HepG2 (cell line): ENCODE measurements at places on chromosomes 5 and 9.

DNA sequence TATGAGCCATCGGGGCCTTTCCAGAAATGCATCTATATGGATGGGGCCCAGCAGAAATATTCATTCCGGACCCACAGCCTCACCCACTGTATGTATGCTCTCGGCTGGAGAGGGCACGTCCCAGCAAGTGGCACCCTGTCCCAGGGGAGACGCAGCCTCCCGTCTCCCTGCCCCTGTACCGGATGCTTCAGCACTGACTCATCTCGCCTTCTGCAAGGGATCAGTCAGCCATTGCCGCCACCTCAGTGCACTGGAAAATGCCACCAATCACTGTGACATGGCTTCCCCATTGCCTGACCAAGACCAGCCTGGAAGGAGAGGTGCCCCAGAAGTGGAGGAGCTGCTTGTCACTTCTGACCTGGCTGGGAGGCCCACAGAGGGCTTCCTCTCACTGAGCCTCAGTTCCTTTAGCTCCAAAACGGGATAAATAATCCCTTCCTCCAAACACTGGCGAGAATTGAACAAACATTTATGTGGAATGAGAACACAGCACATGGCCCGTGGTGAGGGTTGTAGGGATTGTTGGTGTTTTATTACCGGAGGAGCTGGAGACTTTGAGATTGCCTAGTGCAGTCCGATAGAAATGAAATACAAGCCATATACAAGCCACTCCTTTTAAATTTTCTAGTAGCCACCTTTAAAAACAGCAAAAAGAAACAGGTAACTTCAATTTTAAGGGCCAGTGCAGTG lies 43.9 kb upstream of the ORM1 start:
- no peak for DNase-seq

DNA sequence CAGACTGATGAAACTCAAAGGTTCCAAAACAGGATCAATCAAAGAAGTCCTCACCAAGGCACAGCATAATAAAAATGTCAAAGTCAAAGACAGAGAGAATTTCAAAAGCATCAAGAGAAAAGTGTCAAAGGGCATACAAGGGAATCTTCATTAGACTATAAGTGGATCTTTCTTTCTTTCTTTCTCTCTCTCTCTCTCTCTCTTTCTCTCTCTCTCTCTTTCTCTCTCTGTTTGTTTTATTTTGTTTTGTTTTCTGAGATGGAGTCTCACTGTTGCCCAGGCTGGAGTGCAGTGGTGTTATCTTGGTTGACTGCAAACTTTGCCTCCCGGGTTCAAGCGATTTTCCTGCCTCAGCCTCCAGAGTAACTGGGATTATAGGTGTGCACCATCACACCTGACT lies 148.3 kb upstream of the CD180 start:
- DNase-seq: no peak

DNA sequence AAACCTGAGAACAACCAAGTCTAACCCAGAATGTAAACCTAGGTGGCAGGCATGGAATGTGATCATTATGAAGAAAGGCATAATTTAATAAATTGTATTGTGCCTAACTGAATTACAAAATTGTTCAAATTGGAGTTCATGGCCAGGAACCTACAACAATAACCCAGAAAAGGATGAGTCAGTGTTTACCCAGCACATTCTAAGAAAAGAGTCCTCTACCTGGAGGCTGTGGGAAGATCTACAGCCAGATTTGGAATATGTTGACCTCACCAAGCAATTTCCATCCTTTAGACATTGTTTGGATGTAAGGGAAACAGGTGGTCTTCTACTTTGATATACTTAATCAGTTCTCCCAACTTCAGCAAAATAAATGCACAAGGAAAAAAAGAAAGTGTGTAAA lies 152.2 kb downstream of the TMEM161B start:
- no peak for DNase-seq

DNA sequence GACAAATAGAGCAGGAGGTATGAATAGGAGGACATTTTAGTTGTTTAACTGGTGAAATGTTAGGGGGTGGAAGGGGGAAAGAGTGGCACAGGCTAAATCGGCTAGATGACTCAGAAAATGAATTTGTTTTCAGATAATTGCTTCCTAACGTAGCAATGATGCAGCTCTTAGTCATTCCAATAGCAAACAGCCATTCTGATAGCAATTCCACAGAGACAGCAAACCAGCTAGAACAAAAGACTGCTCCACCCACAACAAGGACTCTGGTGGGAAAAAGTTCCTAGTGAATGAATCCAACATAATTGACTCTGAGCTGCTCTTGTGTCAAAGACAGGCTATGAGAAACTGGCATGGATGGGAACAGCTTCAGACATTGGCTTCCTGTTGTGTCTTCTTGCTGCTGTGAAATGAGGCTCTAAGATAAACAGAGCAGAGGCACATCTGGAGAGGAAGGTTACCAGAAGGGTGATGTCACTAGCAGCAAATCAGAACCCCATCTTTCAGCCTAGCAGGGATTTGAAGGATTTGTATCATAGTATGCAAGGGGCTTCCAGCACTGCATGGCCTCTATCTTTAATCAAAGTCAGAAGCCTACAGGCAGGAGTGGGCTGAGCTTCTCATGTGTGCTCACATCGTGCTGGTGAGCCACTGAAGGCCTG lies 28.1 kb upstream of the F2RL1 start:
- DNase-seq: peak; percentile 76

GRCh38 chr9:120323125-120323524 lies 256.8 kb downstream of the CDK5RAP2 start:
- no peak for DNase-seq

GRCh38 chr5:119315516-119315949 lies 40.3 kb upstream of the TNFAIP8 start:
- peak; percentile 31 for DNase-seq

DNA sequence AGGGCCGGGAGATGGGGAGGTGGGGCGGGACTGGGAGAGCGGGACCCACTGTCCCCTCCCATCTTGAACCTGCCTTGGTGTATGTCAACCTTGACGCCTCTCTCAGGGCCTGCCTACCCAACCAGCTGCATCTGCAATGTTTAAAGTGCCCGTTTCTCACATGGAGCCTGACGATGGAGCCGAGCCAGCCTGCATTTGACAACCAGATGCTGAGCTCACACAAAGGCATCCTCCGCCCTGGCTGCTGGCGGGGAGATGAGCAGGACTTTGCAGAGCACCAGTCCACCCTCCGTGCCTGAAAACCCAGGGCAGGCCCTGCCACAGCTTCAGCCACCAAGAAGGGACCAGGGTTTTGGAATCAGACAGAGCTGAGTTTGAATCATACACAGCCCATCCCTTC lies 141.1 kb upstream of the SMIM23 start:
- no peak for DNase-seq

DNA sequence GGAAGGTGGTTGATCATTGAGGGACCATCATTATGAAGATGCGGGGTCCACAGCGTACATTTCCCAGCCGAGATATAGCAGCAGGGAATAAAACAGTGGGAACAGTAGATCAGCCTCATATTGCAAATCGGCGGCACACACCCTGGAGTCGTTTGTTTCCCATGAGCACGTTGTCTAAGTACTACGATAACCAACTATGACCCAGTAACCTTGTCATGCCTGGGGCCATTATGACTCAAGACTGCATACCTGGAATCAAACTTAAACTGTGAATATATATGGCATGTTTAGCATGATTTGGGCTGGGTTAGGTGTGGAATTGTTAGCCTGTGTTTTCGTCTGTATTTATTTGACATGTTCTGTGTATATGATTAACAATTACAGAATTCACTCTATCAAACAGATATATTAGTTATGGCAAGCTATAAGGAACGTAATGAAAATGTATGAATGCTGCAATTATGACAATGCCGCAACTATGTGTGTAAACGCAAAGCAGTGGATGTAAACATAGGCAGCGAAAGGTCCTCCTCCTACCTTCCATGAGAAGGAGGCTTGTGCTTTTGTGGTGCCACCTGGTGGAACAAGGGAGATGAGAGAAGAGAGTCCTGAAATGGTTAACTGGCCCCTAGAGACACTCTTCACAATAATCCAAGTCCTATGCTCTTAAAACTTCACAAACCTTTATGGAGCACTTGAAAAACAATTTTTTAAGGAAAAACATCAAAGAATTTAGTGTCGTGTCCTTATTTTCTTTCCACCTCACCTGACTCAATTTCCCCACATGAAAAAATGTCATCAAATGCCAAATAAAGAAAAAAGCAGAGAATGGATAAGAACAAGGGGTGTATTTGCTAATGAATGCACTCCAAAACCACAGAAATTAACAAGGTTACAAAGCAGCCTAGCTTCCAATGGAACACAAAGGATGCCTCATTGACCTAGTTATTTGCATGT lies 47.1 kb downstream of the SEMA5A start:
- DNase-seq: peak; percentile 7

GRCh38 chr9:133813749-133814585 lies 75.8 kb upstream of the SARDH start:
- no peak for DNase-seq

GRCh38 chr5:83101514-83101913 lies 24.2 kb downstream of the XRCC4 start:
- no peak for DNase-seq

- no peak for DNase-seq
Measured at GRCh38 chr5:9544056-9544455, 1.8 kb downstream of the SEMA5A start.

DNA sequence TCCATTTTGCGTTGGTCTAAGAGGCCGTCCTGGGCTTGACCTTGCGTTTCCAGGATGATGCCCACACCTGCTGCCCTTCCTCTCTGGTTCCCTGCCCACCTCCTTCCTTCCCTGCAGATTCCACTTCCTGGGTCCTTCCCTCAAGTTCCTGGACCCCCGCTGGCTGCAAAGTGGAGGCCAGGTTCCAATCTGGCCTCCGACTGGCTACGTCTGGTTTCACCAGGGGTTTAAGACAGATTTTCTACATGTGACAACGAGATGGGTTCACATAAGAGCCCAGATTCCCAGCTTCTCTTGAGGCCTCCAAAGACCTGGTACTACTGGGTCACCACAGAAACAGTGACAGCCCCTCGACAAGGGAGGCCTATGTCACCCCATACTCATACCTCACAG lies 2.1 kb downstream of the MGAT4B start:
- no peak for DNase-seq

DNA sequence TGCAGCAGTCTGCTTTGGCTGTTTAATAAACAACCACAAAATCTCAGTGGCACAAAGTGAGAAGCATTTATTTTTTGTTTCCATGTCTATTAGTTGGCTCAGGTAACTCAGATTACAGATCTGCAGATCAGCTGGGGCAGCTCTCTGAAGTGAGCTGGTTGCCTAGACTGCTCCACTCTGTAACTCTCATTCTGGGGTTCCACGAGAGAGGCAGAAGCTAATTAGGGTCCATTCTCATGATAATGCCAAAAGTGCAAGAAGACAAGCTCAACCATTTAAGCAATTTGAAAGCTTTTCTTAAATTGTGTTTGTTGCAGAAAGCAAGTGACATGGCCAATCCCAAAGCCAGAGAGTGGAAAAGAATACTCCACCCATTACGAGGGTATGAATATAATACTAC lies 13.2 kb downstream of the MEIKIN start:
- DNase-seq: no peak

- no peak for DNase-seq
Measured at GRCh38 chr9:12612211-12612770, 80.9 kb upstream of the TYRP1 start.

DNA sequence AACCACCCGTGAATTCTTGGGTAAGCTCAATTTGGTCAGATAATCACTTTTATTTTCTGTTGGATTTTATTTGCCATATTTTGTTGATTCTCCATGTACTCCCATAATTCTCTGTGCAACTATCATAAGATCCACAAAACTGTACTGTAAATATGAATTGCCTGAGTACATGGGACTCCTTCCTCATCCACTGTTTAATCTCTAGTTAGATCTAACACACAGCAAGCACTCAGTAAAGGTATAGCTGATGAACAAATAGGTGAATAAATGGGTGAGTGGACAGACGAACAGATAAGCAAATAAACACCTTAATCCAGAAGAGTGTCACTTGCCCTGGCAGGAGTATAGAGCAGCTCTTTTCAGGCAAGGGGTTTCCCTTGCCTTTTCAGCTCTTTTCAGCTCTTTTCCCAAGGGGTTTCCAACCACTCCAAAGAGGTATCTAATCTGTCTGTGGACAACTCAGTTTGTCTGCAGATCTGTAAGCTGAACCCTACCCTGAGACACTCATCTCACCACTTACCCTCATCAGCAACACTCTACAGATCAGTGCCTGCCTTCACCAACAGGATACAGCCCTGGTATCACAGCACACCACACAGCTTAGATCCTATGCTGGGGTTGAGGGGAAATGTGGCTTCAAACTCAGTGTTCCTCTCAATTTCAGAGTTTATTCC lies 51.2 kb downstream of the SIL1 start:
- no peak for DNase-seq

GRCh38 chr5:178235588-178235974 lies 3.0 kb upstream of the PHYKPL start:
- DNase-seq: no peak

DNA sequence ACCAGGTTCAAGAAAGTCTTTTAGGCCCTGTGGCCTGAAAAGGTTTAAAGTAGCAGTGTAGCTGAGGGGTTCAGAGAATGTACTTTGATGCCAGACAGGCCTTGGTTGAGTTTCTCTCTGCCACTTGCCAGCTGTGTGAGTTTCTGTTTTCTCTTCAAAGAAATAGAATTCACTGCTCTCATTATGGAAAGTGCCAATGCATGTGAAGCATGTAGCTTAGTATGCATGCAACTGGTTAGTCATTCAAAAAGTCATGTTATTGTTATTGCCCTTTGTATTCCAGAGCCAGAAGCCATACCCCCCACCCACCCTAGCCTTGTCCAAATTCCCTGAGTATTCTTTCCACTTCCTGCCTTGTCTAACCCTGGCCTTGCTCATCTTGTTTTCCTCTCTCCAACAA lies 101.7 kb downstream of the ADRB2 start:
- no peak for DNase-seq

DNA sequence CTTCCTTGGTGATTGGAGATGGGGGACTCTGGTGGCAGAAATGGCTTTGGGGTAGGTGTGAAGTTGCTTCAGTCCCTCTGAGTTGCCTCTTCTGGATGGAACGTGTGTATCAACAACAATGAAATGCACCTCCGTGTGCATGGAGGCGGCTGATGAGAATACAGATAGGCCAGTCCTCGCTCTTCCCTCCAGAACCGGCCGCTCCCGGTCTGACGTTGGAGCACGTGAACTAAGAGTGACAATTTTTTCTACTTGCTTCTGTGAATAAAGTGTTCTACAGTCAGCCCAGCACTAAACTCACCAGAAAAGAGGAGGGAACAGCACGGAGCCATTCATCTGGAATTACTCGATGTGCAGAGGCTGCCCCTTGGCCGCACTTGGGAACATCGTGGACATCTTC lies 90.7 kb downstream of the ANKRD33B start:
- DNase-seq: no peak

- DNase-seq: no peak
Measured at GRCh38 chr9:110579034-110579861, at the start of gene SVEP1. Gene SVEP1, minus strand, starts transcription at chr9:110579741. Its CDS starts 198 bp downstream, at chr9:110579543.

- DNase-seq: no peak
Measured at GRCh38 chr5:179318221-179318955, 26.9 kb downstream of the ADAMTS2 start.

- no peak for DNase-seq
Measured at GRCh38 chr5:32042551-32042961, 131.6 kb downstream of the GOLPH3 start.

- DNase-seq: no peak
Measured at GRCh38 chr9:89928106-89928505, 323.3 kb downstream of the GADD45G start.
